ENCODE measurements at places on chromosomes 7 and 10.

- no peak for DNase-seq
Observed at GRCh38 chr7:117949232-117949631, 76.0 kb upstream of the CTTNBP2 start.

GRCh38 chr7:52146871-52147634, 830.4 kb upstream of the COBL start:
- no peak for DNase-seq

- no peak for DNase-seq
Observed at GRCh38 chr10:93106631-93107072, 33.0 kb downstream of the CYP26A1 start.

DNA sequence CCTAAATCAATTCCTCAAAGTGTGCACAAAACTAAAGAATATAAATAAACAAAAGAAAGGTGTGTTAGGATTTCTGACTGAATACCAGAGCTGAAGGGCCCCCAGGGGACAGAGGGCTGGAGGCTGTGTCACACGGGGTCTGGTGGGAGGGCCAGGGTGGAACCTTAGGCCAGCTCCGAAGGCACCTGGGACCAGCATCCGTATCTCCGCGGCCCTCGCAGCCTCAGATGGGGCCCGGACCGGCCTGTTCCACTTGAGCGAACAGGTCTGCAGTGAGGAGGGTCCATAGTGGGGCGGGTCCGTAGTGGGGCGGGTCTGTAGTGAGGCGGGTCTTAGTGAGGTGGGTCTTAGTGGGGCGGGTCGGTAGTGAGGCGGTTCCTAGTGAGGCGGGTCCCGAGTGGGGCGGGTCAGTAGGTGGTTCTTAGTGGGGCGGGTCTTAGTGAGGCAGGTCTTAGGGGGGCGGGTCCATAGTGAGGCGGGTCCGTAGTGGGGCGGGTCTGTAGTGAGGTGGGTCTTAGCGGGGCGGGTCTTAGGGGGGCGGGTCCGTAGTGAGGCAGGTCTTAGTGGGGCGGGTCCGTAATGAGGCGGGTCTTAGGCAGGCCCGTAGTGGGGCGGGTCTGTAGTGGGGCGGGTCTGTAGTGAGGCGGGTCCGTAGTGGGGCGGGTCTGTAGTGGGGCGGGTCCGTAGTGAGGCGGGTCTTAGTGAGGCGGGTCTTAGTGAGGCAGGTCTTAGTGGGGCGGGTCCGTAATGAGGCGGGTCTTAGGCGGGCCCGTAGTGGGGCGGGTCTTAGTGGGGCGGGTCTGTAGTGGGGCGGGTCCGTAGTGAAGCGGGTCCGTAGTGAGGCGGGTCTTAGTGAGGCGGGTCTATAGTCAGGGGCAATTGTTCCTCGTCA, 15.1 kb downstream of the GPR146 start:
- DNase-seq, result no peak

GRCh38 chr7:50805447-50806125, 22.9 kb upstream of the GRB10 start:
- DNase-seq, result no peak

- no peak for DNase-seq
Observed at GRCh38 chr7:47024991-47025390, 556.9 kb downstream of the TNS3 start.

- no peak for DNase-seq
Observed at GRCh38 chr10:60384708-60385398, 4.8 kb downstream of the ANK3 start.

DNA sequence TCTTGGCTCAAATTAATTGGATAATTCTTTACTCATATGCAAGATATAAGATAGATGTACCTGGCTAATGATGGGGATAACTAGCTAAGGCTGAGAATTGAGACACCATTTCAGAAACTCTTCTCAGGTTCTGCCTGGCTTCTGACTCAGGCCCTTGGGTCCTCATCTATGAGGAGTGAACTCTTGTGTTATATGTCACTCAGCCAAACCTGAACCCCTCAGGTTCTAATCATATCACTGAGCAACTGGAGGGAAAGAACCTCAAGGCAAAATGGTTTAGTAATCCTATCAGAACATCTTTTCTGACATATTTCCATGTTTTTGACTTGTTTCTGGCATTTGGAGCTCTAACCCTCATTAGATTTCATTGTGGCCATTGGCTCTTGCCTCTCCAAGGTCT, 100.4 kb downstream of the CPED1 start:
- DNase-seq, result no peak

GRCh38 chr10:110045772-110046171, 38.0 kb downstream of the ADD3 start:
- DNase-seq, result no peak

DNA sequence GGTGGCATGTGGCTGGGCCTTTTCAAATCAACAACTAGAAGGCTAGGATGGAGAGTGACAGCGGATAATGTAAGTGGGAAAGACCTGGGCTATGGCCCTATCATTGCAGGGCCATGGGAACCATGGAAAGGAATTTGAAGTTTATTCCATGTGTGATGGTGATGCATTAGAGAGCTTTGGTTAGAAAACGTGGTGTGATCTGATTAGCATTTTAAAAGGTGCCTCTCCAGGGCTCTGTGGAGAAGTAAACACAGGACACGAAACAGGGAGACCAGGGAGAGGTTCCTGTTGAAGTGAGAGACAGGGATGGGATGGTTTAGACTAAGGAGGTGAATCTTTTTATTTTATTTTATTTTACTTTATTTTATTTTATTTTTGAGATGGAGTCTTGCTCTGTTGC, 749.5 kb downstream of the GATA3 start:
- DNase-seq, result no peak

DNA sequence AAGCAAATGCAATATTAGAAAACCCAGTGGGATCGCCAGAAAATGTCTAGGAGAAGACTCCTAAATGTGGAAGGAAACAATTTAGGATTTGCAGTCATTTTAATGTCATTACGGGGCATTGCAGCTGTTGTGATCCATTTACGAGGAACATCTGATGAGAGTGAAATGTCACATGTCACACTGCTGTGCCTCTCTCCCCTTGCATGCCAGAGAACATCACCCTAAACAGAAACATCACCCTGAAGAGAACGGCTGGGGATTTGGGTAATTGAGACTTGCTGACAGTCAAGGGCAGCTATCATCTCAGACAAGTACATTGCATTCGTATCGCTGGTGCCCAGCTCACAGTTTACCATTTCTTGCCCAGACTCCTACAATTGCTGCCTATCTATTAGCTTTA, 785.7 kb upstream of the POM121L12 start:
- no peak for DNase-seq

GRCh38 chr10:44382981-44383748, 1.7 kb downstream of the CXCL12 start:
- no peak for DNase-seq

DNA sequence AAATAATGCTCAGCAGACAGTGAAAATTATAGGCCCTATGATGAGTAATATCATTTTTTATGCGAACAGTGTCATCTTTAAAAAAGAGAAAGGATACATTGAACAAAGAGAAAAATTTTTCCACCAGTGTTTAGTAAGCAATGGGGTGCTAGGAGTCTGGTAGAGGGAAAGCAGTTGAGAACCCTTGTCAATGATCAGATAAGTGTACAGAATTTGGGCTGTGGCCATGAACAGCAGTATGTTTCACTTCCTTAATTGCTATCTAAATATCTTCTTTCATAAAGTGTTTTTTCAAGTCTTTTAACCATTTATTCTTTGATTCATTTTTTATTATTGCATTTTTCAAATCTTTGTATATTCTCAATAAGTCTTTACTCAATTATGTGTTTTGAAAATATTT, 750.7 kb upstream of the KCND2 start:
- no peak for DNase-seq

GRCh38 chr10:61480208-61480607, 27.0 kb upstream of the TMEM26 start:
- no peak for DNase-seq

DNA sequence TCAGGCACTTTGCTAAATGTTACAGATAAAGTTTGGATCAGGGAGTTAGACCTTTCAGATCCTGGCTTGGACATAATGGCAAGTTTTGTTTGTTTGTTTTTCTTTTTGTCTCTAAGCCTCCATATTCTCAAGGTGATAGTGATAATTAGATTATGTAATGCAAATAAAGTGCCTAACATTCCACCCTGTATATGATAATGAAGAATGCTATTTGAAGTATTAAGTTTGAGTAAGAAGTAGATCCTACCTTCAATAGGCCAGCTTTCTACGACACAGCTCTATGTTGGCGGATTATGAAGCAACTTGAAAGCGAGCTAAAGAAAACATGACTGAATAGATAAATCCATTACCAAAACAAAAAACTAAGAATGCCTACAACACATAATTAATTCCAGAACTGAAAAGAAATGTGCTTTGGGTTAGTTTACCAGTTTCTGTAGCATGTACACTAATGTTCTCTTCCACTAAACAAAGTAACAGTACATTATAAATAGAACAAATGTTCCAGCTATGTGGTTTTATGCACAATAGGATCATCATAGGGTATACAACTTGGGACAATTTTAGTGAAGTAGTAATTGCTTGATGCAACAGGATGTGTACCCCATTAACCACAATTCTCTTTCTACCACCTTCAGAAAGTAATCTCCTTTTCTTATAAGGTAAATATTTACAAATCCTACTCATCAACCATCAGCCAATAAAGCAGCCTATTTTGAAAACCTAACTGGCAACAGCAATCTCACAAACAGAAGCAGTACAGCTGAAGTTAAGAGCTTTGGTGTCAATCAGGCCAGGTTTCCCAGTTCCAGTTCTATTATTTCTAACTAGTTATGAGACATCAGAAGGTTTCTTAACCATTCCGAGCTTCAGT, 1.5 kb downstream of the SEM1 start:
- DNase-seq, result no peak

DNA sequence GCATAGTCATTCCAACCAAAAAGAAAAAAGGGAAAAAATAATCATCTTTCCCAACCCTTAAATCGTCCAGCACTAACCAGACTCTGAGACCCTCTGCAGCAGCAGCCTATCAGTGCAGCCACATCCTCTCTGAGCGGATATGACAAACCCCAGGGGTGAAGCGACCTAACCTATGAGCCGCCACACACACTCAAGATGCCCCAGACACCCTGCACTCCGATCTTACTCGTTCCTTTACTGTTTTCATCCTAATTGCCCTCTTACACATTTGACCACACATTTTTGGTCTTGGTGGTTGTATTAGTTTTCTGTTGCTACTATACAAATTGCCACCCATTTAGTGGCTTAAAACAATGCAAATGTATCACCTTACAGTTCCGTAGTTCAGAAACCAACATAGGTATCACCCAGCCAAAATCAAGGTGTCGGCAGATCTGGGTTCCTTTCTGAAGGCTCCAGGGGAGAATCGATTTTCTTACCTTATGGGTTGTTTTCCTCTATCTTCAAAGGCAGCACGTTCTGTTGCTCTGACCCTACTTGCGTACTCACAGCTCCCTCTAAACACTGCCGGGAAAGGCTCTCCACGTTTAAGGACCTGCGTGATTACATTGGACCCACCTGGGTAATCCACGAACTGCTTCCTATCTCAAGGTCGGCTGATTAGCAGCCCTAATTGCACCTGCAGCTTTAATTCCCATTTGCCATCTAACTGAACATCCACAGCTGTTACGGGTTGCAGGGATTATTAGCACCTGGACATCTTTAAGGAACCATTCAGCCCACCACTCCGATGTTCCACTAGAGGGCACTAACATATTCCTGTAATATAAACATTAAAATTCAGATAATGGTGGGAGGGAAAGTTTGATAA, 37.3 kb upstream of the PRSS1 start:
- DNase-seq, result no peak

DNA sequence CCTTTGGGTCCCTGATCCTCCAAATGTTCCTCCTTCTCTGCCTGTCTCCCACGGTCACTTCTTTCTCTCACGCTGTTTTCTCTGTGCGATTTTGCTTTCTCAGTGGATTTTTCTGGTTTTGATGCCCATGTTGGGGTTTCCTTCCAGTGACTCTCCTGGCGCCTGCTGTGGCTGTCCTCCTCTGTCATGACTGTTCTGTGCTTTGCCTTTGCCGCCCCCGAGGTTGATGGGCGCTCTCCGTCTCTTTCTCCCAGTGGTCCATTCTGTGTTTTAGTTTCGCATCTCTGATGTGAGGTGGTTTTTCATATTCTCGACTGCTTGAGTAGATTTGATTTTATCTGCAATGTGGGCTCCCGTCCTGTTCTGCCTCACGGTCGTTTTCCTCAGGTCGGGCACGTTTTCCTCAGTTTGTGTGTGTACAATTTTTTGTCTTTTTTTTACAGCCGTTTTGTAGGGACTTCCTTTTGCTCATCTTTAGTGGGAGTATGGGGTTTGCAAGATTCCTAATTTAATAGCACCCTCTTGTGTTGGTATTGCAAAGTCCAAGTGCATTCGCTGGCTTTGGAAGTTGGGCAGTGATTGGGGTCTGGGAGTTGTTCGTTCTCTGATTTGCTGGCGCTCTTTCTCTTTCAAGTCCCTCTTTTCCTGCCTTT, 100.0 kb downstream of the INPP5A start:
- DNase-seq, result no peak

- DNase-seq, result no peak
Observed at GRCh38 chr7:19944363-19945120, 171.1 kb upstream of the TMEM196 start.

- no peak for DNase-seq
Observed at GRCh38 chr7:41568135-41568534, 134.8 kb downstream of the INHBA start.

DNA sequence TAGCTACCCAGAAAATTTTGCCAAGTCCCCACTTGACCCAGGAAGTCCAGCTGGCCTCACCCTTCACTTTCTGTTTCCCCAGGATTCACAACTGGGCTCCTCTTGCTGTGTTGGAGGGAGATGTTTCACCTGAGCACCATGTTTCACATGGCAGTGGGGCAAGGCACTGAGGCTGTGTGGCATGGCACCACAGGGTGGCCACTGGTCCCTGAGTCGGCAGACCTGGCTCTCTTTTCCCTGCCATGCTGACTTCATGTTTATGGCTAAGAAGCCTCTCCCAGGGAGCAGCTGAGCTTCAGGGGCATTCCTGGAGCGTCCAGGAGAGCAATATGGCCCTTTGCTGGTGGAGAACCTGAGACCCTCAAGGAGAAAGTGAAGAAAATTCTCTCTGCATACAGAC, 266.9 kb downstream of the RPS24 start:
- DNase-seq, result no peak
